ENCODE measurements at places on chromosomes 3 and 15.
A peak's percentile ranks its signal among the peaks of the same experiment; 100 is the strongest.

DNA sequence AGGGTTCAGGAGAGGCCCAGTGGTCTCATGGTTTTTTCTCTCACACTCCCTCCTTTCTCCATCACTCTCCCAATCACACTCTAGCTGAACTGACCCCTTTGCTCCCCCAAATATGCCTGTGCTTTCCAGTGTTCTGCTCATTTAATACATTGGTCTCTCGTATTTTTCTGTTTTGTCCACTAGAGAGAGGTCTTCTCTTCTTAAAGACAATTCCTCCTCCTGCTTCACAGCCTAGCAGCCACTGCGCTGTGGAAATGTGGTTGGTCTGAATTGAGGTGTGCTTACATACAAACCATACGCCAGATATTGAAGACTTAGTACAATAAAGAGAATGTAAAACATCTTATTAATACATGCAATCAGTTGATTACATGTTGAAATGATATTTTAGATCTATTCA, 60.6 kb upstream of the XCR1 start:
- no peak for DNase-seq

DNA sequence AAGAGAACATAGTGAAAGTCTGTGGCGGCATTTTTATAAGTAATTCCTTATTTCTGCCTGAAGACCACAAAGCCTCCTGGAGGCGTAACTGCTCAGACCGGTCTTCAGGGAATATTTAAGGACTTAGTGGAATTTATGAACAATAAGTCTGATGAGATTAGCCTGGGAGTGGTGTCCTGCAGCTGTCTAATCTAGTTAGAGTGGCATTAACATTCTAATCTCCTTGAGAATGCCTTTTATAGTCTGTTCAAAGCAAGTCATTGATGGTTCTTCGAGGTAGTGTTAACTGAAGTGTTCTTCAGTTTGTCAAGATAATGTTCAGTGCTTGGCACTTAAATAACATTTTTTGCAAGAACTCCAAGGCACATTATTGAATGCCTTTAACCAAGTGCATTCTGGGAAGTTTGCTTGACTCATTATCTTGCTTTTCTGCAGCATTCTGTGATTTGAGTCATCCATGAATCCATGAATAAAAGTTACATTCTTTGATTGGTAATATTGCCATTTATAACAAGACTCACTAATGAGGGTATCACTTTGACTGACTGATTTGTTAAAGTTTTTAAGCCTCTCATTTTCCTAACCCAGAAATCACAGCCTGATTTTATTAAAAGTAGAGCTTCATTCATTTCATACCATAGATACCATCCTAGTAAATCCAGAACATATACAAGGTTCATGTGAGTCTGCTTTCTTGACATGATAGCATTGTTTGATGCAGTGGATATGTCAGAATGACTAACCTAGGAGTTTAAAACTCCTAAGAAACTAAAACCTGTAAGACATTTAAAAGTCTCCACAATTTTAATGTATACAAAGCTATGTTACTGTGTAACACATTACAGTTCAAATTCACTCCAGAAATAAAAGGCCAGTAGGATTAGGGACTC, 12.5 kb downstream of the RBM5 start:
- DNase-seq = no peak

DNA sequence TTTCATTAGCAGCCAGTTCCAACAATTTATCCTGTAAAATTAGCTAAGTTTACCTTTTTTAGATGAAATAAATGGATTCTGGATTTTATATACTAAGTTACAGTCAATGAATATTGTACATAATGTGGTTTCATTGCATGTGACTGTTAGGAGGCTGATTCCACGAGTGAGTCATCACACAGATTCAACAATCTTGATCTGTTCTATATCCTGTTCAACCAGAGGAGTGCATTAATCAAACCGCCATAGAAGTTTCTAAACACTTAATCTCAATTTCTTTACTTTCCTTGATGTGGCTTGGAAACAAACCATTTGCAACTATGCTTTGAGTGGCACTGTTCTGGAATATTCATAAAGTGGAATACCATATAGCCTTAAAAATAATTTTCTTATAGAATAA, 15.3 kb downstream of the DNAJC13 start:
- no peak for DNase-seq

DNA sequence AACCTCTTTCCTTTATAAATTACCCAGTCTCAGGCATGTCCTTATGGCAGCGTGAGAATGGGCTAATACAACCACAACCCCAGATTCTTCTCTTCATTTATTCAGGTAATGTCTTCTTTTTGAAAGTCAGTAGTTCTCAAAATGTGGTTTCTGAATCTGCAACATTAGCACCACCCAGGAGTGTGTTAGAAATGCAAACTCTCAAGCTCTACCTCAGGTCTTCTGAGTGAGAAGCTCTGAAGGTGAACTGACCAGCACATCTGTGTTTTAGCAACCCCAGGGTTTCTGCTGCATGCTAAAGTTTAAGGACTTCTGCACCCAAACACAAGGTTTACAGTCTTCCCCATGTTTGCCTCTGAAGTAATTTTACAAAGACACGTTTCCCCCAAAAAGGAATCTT, 22.3 kb upstream of the TRIM59 start:
- DNase-seq = no peak

DNA sequence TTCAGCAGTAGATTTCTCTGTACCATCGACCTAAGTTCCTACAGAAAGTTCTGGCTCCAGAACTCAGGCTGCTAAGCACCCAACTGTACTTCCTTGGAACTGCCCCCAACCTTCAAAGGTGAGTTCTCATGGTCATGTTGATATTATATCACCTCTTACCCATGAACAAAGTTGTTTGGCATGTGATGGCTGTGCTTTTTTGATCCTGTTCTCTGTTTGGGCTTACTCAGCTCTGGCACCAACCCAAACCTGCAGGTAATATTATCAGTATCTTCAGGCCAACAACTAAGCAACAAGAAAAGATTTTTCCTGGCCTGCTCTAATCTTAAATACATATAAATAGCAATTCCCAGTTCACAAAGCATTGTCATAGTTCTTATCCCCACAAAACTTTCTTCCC, 318.7 kb upstream of the LMCD1 start:
- DNase-seq = no peak

GRCh38 chr15:51706926-51707608, 25.8 kb downstream of the SCG3 start:
- DNase-seq = no peak

DNA sequence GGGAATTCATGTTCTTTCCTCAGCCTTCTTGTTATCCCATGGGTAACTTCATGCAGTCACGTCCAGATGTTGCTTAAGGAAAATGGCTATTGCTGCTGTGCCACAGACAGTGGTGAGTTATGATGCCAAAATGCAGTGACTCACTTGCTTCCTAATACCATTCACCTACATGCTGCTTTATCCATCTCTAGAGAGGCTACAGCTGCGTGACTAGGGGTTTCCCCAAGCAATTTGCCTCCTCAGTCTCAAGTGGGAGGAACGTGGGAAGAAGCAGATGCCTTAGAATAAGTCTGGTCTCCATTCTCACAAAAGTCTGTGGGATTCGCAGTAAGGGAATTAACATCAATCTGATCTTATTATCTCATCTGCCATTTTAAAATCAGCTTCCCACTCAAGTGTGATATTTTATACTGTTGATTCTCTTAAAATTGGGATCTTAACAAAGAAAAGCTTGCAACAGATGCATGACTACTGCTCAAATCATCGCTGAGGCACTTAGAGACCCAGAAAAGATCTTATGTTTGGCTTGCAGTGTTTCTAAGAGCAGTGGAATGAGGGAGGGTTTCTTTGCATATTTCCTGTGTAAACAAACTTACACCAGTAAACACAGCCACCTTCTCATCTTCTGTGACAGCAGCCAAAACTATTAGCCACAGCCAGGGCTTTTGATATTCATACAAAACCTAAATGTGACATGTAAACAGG, 62.0 kb upstream of the ACP3 start:
- DNase-seq = no peak

- DNase-seq = no peak
Observed at GRCh38 chr3:63936925-63937324, 24.7 kb upstream of the SCAANT1 start.

- DNase-seq = no peak
Observed at GRCh38 chr3:47515864-47516319, 2.4 kb upstream of the ELP6 start.

GRCh38 chr3:131998027-131998426, 36.8 kb downstream of the CPNE4 start:
- DNase-seq = no peak

DNA sequence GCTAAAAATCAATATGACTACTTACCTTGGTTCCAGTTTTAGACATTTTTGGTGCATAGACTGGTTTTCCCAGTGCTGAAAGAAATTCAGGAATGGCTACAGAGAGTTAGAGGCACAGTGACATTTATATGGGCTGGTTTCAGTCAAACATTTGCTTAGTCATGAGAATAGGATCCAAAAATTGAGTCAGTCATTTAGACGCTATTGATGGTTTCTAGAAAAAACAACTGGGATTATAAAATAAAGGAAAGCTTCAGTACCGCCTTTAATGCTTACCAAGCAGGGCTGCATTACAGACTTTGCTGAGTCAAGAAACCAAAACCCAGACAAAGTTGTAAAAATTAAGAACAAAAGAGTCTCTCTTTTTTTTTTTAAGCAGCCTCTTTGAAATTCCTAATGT, at the start of gene CRYGS:
Gene CRYGS (minus strand): TSS at position 100 of the 400 bp plus-strand sequence. CDS start 54 bp downstream, at position 46.
- DNase-seq = no peak

DNA sequence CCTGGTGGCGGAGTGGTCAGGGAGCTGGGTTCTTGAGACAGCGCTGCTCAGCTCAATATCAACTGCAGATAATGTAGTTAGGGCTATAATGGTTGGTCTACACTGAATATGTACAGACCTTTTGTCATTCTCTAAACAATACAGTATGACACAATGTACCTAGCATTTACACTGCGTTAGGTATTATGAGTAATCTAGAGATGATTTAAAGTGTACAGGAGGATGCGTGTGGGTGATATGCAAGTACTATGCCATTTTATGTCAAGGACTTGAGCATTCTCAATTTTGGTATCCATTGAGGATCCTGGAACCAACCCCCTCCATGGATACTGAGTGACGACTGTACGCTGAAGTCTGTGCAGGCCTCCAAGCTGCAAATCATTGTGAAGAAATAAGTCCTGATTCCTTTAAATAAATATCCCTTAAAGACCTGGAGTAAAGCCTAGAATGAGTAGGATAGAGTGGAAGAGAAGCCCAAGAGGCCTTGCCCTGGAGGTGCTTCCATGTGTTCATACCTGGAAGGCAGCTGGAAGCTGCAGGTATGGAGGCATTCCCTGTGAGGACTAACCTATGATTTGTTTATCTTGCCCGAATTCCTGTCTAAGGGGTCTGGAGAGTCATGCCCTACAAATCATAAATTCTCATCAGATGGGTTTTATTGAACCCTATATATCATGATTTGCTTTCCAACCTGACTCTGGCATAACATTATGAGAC, 15.7 kb upstream of the RTP1 start:
- no peak for DNase-seq

DNA sequence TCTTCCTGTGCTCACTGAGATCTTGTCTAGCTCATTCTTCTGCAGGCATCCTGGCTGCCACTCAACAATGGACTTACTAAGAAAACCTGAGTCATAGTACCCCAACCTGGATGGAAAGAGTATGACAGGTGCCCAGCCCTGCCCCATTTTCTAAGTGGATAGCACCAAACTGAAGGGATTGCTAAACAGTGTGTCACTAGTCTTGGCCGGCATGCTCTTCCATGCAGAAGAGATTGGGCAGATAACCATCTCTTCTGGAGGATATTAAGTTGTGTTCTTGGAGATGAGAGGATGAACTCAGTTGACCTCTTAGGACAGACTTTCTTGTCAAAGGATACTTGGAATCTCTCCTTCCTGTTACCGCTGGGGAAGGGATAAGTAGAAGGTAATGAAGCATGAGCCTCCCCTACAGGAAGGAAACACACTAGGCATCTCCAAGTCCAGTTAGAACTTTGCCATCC, 797.5 kb downstream of the AGBL1 start:
- no peak for DNase-seq

DNA sequence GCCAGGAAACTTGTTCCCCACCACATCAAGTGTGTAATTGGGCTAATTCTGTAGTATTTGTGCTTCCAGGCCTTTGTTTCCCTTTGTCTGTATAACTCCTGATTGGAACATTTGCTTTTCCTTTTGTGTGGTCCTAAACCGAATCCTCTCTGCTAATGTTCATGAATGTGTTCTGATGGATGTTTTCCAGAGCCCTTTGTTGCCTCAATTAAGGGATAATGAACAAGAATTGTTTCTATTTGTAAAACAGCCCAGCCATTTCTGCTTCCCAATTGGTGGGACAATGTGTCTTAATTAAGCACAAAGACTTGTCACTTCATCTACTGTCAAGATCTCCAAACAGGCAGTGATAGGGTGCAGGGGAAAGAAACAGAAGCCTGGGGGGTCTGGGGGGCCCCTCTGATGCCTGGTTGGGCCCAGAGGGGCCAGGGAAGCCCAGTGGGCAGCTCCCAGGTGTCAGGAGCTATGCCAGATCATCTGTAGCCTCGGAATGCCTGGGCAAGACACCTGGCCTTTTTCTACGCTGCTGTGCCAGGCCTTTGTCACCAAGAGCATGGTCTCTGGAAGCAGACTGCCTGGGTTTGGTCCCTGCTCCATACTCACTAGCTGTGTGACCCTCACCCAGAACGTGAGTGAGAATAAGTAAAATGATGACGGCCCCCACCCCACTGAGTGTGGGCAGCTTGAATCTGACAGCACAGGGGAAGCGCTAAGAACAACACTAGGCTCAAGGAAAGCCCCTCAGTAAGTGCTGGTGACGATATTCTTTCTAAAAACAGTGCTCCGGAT, 116.6 kb upstream of the PRR20G start:
- DNase-seq = no peak

GRCh38 chr3:111963424-111963823, 15.4 kb upstream of the ABHD10 start:
- no peak for DNase-seq

DNA sequence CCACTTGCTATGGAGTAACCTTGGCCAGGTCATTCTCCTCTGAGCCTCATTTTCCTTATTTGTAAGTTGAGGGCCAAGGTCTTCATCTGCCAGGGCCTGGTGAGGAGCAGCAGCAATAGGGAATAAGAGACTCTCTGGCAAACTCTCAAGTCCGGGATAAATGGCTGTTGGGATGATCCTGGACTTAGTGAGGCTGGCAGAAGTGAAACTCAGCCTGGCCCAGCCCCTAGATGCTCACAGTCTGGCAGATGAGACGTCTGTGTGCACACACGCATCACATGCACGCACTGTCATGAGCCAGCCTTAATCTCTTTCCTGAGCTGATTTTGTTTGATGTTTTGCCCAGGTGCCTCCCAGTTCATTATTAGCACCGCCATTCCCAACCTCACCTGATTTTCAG, 26.8 kb downstream of the SLC6A6 start:
- DNase-seq = peak; percentile 31
